Ovary (tissue), 10 donors: ENCODE measurements at places on chromosomes 5 and 9. TPM values are rescaled to one million over a fixed set of nuclear protein-coding genes. Genes with fewer than 3 reads are reported as not detected.
A peak's percentile ranks its signal among the peaks of the same experiment; 100 is the strongest.

DNA sequence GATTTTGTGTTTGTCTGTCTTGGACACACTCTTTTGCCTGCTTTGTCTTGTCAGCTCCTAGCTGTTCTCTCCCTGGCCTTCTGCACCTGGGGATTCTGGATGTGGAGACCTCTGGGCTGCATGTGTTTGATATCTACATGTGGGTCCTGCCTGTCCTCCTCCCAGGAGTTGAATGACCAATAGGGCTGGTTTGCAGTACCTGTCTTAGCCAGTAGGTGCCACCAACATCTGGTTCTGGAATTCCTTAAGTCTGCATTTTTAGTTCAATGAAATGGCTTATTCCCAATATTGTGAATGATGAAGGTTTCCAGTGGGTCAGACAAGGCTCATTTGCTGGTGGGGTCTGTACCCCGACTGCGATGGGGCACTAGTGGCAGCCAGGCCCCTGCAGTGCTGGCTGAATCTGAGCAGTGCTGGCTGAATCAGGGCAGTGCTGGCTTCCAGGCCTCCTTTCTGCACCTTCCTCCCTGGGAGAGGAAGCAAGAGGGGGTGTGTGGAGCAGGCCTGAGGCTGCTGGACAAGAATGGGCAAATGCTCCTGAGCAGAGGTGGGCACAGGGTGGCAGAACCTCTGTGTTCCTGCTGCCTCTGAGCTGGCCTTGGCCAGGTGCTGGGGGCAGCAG is 73.3 kb downstream of the RXRA start:
- no peaks in the 10 kb centered on the region for H3K27me3 ChIP-seq
- H3K36me3 ChIP-seq, result no peaks in the 10 kb centered on the region
- peaks cover 27% of the 10 kb centered on the region for H3K4me1 ChIP-seq

NTNG2 gene
- 0.81 TPM for total RNA-seq

TMC1 gene
- 0.67 TPM for total RNA-seq

DNA sequence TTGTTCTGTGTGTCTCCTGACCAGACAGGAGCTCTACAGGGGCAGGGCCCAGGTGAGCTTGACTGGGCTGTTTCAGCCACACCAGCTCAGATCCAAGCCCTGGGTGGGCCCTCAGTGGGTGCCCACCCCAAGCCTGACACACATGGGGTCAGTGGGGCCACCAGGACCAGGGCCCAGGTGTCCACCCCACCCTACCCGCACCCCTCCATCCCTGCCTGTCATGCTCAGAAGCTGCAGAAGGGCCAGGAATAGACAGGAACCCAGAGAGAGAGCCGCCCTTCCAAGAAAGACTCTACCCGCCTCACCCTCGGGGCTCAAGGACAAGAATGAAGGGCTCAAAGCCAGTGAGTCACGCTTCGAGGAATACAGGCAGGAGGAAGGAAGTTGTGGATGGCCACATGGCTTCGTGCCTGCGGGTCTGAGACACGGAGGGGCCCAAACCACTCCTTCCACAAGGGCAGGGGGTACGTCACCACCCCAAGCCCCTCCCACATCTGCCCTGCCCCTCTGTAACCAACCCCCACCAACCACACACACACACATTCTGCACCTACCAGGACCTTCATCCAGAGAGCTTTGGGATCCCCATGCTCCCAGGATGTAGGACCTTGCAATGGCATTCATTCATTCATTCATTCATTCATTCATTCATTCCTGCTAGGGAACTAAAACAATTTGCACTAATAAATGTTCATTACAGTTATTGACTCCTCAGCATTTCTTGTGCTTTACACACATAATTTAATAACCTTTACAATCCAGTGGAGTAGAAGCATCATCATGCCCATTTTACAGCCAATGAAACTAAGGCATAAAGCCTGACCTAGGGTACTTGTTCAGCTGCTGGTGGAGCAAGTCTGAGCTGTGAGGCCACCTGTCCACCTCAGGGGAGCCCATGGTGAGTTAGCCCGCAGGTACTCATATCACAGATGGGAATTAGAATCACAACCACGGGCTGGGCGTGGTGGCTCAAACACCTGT is 55.9 kb upstream of the STXBP1 start:
- no peaks in the 10 kb centered on the region for H3K36me3 ChIP-seq
- peak; percentile 81 for DNase-seq
- no peak overlapping the region for H3K4me3 ChIP-seq
- peak overlapping the region; percentile 81 for H3K27ac ChIP-seq

NIPAL4 gene
- total RNA-seq, result 0.80 TPM

UBE2R2 gene
- 43.3 TPM for total RNA-seq

DNA sequence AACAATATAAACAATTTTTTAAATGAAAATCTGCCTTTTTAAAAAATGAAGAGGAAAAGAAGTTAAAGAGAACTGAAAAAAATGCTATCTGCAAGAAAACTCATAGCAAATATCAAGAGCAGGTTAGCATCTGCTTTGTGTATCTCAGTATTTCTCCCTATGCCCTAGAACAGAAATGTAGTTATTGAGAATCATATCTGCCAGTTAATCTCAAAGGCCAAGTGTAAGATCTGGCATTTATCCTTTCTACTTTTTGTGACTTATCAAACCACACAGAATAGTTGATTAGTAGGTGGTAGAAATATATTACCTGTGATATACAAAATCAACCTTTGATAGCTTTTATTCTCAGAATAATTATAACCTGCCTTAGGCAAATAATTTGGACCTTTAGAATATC is 1699.8 kb downstream of the EFNA5 start:
- DNase-seq, result no peak
- no peak overlapping the region for H3K27ac ChIP-seq
- H3K4me3 ChIP-seq, result no peak overlapping the region
- no peaks in the 10 kb centered on the region for H3K4me1 ChIP-seq

DNA sequence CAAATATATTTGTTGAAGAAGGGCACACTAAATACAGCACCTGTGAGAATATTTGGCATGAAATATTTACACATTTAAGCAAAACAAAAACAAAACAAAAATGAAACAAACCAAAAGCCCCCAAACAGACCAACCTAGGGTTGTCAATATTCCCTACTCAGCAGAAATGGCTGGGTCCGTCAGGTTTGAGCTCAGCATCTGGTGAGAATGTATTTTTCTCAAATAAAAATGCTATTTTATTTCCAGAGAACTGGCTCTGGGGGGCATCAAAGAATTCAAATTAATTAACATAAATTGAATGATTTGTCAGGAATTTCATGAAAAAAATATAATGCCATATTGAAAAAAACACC is 142.8 kb upstream of the COL5A1 start:
- H3K27ac ChIP-seq, result no peak overlapping the region
- H3K4me1 ChIP-seq, result peaks cover 5% of the 10 kb centered on the region
- H3K27me3 ChIP-seq, result no peaks in the 10 kb centered on the region
- no peak overlapping the region for H3K4me3 ChIP-seq

GRCh38 chr5:69468631-69469030 is 24.0 kb upstream of the OCLN start:
- H3K36me3 ChIP-seq, result no peaks in the 10 kb centered on the region
- no peaks in the 10 kb centered on the region for H3K27me3 ChIP-seq
- H3K4me3 ChIP-seq, result no peak overlapping the region
- H3K4me1 ChIP-seq, result no peaks in the 10 kb centered on the region
- no peak overlapping the region for H3K27ac ChIP-seq

- no peak overlapping the region for H3K4me3 ChIP-seq
- no peaks in the 10 kb centered on the region for H3K36me3 ChIP-seq
- peak overlapping the region; percentile 72 for H3K27ac ChIP-seq
- H3K4me1 ChIP-seq, result peaks cover 9% of the 10 kb centered on the region
Observed at GRCh38 chr9:1978941-1979340, 36.2 kb upstream of the SMARCA2 start.

DNA sequence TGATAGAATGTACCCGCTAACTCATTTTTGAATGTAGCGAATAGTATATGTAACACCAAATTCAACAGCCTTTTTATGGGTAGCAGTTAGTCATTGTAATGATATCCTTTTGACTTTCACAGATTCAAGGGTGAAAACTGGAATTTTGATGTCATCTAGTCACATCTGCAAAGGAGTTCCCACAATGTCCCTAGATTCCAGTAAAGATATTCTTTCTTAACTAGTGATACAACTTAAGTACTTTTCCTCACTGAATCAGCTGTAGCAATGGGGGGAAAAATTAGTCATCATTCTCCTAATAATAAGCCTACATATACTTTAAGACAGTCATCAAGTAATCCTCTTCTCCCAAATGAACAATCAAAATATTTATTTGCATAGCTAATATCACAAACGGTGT is 11.5 kb upstream of the SSBP2 start:
- H3K27ac ChIP-seq, result no peak overlapping the region
- no peaks in the 10 kb centered on the region for H3K27me3 ChIP-seq
- no peaks in the 10 kb centered on the region for H3K4me1 ChIP-seq

DNA sequence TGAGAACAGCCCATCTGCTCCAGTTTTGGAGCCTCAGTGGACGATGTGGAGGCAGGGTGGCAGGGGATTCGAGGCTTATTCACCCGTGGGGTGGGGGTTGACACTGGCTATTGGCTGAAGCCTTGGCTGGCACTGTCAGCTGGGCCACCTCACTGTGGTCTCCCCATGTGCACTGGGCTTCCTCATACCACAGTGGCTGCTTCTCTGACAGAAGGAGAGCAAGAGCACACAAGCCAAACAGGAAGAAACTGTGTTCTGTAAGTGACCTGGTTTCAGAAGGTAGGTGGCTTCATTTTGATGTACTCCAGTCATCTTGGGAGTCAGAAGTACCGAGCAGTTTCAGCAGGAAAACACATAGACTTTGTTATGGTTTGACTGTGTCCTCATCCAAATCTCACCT is 24.7 kb upstream of the CTNND2 start:
- no peak overlapping the region for H3K27ac ChIP-seq
- no peak for DNase-seq
- H3K27me3 ChIP-seq, result no peaks in the 10 kb centered on the region
- no peaks in the 10 kb centered on the region for H3K36me3 ChIP-seq
- no peak overlapping the region for H3K4me3 ChIP-seq

GRCh38 chr9:109520475-109521132 is 22.5 kb upstream of the PTPN3 start:
- H3K27ac ChIP-seq, result no peak overlapping the region
- H3K36me3 ChIP-seq, result no peaks in the 10 kb centered on the region
- DNase-seq, result peak; percentile 25

DNA sequence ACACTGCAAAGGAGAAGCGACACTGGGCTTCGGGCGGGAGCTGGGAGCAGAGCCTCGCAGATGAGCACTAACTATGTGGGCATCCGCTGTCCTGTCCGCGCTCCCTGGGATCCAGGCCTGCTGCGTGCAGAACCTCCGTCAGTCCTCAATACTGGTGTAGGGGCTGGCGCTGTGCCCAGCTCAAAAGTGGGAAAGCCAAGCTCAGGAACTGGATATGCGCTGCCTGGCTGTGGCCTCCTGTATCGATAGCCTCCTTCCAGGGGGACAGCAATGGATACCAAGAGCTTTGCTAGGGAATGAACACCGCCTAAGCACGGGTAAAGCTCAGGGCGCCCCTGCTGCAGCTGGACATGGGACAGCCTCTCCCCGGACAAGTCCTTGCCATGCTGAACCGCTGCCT is 270.4 kb downstream of the NSG2 start:
- no peaks in the 10 kb centered on the region for H3K4me1 ChIP-seq
- DNase-seq, result no peak
- no peak overlapping the region for H3K4me3 ChIP-seq
- no peaks in the 10 kb centered on the region for H3K36me3 ChIP-seq
- no peaks in the 10 kb centered on the region for H3K27me3 ChIP-seq
- no peak overlapping the region for H3K27ac ChIP-seq

DNA sequence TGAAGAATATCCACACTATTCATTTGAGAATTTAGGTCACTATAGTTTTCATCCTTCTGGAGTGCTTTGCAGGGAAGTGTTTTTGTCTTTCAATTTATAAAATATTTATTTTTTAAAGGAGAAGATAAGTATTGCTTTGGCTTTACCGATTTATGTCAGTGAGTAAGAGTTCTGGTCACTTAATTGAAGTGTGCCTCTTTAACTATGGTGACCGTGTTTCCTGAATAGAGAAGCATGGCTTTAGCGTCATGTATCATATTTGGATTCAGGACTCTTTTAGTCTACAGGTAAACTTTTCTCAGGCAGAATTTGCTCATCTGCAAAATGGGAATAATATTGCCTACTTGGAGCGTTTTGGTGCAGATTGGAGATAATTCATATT is 902 bp downstream of the BDP1 start:
- no peaks in the 10 kb centered on the region for H3K36me3 ChIP-seq
- H3K4me1 ChIP-seq, result peaks cover 1% of the 10 kb centered on the region
- H3K27me3 ChIP-seq, result no peaks in the 10 kb centered on the region
- H3K4me3 ChIP-seq, result peak overlapping the region; percentile 59

- H3K36me3 ChIP-seq, result no peaks in the 10 kb centered on the region
- no peaks in the 10 kb centered on the region for H3K4me1 ChIP-seq
- no peak for DNase-seq
- no peaks in the 10 kb centered on the region for H3K27me3 ChIP-seq
- H3K27ac ChIP-seq, result no peak overlapping the region
Observed at GRCh38 chr5:150068961-150069645, 17.3 kb downstream of the CSF1R start.
